Mucosa of gallbladder (tissue), 1 donor: ENCODE measurements at places on chromosomes 11 and 22.
A peak's percentile ranks its signal among the peaks of the same experiment; 100 is the strongest.

DNA sequence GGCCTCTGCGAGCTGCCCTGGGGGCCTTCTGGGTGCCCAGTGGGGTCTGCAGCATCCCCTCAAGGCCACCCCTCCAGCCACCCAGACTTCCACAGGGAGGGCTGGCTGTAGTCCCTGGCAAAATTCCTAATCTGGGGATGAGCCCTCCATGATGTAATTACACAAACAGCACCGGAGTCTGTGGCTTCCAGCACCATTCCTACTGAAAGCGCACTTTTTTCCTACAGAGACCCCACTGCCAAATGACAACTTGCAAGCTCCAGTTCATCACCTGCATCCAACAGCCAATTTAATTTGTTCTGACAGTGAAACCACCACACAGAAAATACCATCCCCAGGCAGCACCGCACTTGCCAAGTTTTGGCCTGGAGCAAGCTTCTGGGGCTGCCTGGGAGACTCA, 70.4 kb downstream of the TRMU start:
- no peak for DNase-seq

- no peak for DNase-seq
These were observed 118.2 kb downstream of the ABTB2 start for GRCh38 chr11:34239465-34240149.

DNA sequence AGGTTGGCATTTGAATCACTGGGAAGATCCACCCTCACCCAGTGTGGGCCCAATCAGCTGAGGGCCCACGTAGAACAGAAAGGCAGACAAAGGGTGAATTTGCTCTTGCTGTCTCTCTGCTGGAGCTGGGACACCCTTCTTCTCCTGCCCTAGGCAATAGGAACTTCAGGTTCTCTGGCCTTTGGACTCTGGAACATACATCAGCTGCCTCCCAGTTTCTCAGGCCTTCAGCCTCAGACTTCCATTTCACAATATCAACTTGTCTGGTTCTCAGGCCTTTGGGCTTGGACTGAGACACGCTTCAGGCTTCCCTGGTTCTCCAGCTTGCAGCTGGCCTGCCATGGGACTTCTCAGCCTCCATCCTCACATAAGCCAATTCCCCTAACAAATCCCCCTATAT, 14.7 kb upstream of the ASRGL1 start:
- peak; percentile 36 for DNase-seq

GRCh38 chr11:66856496-66857233, at the start of gene LRFN4:
Gene LRFN4, plus strand, starts transcription at chr11:66857064. Its CDS starts 681 bp downstream, at chr11:66857745.
- DNase-seq: no peak

DNA sequence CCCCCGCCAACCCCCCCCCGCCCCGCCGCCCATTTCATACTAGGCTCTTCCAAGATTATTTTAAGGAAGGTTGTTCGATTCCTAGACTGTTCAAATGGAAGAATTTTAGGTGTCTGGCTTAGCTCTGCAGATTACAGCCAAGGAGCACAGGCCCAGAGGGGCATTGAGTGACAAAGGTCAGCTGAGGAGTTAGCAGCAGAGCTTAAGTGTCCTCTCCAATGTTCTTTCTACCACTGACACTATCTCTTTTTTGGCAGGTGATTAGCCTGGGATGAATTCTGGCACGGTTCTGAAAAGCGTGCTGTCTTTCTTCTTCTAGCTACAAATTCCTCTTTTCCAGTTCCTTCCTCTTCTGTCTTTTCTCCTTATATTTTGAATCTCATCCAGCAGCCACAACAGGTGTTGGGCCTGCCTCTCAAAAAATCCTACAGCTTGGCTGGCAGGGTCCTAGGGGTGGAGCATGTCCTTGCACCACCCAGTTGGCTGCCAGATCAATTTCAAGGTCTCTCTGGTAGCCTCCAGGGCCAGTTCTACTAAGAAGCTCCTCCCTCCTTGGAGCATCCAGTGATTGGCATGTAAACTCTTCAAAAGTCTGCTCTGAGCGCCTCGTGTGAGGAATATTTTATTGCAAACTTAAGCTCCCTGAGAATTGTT, 23.0 kb downstream of the KCNE3 start:
- DNase-seq: no peak

DNA sequence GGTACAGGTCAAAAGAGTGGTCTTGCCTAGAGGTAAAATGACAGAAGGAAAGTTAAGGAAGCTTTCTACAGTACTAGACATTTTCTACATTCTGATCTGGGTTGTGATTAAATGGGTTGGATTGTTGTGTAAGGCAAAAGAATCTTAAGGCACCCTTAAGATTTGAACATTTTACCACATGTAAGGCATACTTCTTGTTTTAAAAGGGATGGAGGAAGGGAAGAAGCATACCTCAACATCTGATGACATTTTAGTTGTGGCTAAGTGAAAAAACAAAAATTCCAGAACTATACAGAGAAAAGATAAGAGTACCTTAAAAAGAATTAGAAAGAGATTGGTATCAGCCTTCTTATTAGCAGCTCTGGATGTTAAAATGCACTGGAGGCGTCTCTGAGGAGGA, 356.0 kb upstream of the CADM1 start:
- DNase-seq: no peak
